ENCODE measurements at places on chromosomes 16 and 17. TPM values are rescaled to one million over a fixed set of nuclear protein-coding genes. Genes with fewer than 3 reads are reported as not detected.

- no peak overlapping the region for H3K4me3 ChIP-seq
- DNase-seq: no peak
- H3K27ac ChIP-seq: no peak overlapping the region
- H3K27me3 ChIP-seq: no peaks in the 10 kb centered on the region
- peaks cover 8% of the 10 kb centered on the region for H3K36me3 ChIP-seq
Observed at GRCh38 chr16:81550432-81550808, 105.8 kb downstream of the CMIP start.

DNA sequence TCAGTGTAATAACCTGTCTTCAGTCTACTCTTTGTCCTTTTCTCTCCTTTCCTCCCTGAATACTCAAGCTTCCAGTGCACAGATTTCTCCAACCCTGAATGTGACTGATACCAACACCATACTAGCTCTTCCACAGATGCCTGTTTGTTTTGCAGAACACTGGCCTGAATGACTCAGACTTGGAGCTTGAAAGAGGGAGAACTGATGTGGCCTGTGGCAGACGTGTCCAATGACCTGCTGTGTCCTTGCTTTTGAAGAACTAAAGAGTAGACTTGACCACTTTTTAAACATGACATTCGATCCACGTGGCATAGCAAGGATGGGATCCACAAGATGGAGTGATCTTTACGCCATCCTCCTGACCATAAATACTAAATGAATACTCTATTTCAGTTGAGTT lies 361.0 kb downstream of the WWOX start:
- H3K27ac ChIP-seq: no peak overlapping the region
- H3K4me1 ChIP-seq: no peaks in the 10 kb centered on the region
- no peak overlapping the region for H3K4me3 ChIP-seq
- H3K27me3 ChIP-seq: no peaks in the 10 kb centered on the region
- no peaks in the 10 kb centered on the region for H3K36me3 ChIP-seq

DNA sequence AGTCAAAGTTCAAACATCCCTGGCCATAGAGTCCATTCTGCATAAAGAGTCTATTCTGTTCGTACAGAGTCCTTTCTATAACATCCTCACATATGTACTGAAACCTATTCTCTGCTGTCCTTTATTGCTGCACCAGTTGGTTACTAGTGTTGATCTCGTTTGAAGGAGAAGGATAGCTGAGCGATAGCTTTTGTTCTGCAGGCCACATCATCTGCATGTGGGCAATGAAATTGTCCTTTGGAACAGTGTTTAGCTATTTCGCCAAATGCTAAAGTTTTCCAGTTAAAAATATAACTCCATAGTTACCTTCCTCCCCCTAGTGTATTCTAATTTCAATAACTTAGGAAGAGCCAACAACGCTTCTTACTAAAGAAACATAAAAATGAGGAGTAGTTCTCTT lies 6.0 kb downstream of the RHOT1 start:
- no peak overlapping the region for H3K27ac ChIP-seq
- no peaks in the 10 kb centered on the region for H3K27me3 ChIP-seq
- H3K4me3 ChIP-seq: no peak overlapping the region
- no peak for DNase-seq

- peak within 1 kb of the TSS; percentile 95 for H3K4me3 ChIP-seq
- peak; percentile 93 for DNase-seq
- no peaks in the 10 kb centered on the region for H3K27me3 ChIP-seq
- H3K27ac ChIP-seq: peak within 1 kb of the TSS; percentile 95
Observed at GRCh38 chr17:78214016-78214705, at the start of gene BIRC5. Gene BIRC5 (plus strand): TSS chr17:78214253. CDS start chr17:78214317, 64 bp downstream.

GRCh38 chr16:68892898-68893297 lies 49.6 kb downstream of the TANGO6 start:
- DNase-seq: no peak
- H3K36me3 ChIP-seq: no peaks in the 10 kb centered on the region
- no peak overlapping the region for H3K4me3 ChIP-seq
- H3K27me3 ChIP-seq: no peaks in the 10 kb centered on the region
- H3K27ac ChIP-seq: no peak overlapping the region
- H3K4me1 ChIP-seq: peaks cover 7% of the 10 kb centered on the region

DNA sequence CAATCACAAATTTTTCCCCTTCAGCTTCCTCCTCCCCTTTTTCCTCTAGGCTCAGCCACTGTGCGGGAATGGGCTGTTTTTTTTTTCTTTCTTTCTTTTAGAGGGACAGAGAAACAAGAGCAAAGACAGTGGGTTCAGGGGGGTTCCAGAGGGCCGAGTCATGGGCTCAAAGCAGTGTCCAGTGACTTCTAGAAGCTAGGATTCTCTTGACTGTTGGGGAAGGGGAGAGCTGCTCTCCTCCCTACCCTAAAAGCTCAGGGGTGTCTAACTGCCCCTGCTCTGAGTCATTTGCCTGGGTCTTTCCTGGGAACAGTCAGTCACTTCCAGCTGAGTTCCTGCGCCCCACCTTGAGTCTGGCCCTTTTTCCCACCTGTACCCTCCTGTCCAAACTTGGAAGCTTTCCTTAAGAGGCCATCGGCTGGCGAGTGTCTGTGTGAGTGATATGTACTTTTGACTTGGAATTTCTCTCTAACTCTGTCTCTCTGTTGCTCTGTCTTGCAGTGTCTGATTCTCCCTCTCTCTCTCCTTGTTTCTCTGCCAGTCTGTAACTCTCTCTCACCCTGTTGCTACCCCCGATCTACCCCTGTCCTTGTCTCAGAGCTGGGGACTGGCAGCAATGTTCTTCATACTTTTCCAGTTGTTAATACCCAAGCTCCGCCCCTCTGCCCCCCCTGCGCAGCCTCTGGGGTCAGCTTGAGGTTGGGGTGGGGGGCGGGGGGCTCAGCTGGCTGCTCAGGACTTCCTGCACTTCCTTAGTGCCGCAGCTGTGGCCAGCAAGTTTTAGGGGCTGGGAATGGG lies 2.4 kb downstream of the THRA start:
- DNase-seq: no peak
- peaks cover 31% of the 10 kb centered on the region for H3K27me3 ChIP-seq
- peaks cover 60% of the 10 kb centered on the region for H3K4me1 ChIP-seq
- H3K27ac ChIP-seq: no peak overlapping the region
- no peak overlapping the region for H3K4me3 ChIP-seq
- peaks cover 4% of the 10 kb centered on the region for H3K36me3 ChIP-seq

DNA sequence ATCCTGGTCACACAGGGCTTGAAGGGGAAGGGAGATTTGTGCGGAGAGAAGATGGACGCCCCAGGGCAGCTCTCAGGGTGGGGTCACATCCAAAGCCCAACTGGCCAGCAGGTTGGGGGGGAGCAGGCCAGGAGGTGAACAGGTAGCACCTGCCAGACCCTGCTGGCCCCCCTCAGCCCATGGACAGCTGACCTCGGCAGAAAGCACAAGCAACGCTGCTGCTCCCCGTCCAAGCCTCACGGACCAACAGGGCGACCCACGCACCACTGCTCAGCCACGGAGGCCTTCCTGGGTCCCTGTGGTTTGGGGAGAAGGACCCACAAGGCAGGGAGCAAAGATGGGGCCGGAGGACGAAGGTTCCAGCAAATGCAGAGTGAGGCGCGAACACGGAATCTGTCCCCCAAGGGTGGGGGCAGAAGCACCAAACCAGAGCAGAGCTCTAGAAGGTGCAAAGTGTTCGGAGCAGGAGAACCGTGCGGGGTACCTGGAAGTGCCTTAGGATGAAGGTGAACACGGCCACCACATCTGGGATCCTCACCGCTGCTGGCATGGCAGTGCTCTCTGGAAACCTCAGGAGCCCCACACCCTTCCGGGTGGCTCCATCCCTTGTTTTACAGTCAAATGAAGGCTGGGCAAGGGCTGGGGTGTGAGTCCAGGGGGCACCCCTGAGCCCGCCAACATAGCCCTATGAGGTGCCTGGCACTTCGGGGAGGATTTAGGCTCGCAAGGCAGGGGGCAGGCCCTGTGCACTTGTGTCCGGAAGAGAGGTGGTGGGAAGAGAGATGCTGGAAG lies 17.9 kb downstream of the CEP295NL start:
- no peak for DNase-seq
- peaks cover 34% of the 10 kb centered on the region for H3K4me1 ChIP-seq
- no peak overlapping the region for H3K4me3 ChIP-seq
- no peak overlapping the region for H3K27ac ChIP-seq
- no peaks in the 10 kb centered on the region for H3K36me3 ChIP-seq

DNA sequence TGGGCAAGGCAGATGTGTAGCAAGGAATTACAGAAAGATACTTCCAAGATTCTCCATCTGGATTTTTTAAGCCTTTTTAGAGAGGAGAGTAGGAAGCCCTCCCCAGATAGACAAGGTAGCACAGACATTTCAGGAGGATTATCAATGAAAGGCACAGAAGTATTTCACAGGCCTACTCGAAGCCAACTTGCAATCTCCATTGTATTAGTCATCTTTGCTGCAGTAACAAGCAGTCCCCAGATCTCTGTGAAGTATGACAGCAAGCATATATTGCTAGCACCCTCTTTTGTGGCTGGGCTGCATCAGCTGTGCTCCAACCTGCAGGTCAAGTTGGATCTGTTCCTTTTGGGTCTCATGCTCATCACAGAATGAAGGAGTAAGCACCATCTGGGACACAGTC lies 101.6 kb downstream of the MAF start:
- H3K27ac ChIP-seq: no peak overlapping the region
- H3K4me1 ChIP-seq: peaks cover 5% of the 10 kb centered on the region
- H3K27me3 ChIP-seq: peaks cover 3% of the 10 kb centered on the region
- H3K4me3 ChIP-seq: no peak overlapping the region
- DNase-seq: no peak

- no peak overlapping the region for H3K27ac ChIP-seq
- peak; percentile 60 for DNase-seq
- H3K27me3 ChIP-seq: no peaks in the 10 kb centered on the region
Observed at GRCh38 chr17:1643293-1643998, 2.1 kb downstream of the SCARF1 start.

- no peaks in the 10 kb centered on the region for H3K27me3 ChIP-seq
- H3K4me3 ChIP-seq: peak overlapping the region; percentile 86
- DNase-seq: no peak
- H3K4me1 ChIP-seq: peaks cover 51% of the 10 kb centered on the region
Observed at GRCh38 chr16:47460359-47460710, 528 bp downstream of the ITFG1 start.

DNA sequence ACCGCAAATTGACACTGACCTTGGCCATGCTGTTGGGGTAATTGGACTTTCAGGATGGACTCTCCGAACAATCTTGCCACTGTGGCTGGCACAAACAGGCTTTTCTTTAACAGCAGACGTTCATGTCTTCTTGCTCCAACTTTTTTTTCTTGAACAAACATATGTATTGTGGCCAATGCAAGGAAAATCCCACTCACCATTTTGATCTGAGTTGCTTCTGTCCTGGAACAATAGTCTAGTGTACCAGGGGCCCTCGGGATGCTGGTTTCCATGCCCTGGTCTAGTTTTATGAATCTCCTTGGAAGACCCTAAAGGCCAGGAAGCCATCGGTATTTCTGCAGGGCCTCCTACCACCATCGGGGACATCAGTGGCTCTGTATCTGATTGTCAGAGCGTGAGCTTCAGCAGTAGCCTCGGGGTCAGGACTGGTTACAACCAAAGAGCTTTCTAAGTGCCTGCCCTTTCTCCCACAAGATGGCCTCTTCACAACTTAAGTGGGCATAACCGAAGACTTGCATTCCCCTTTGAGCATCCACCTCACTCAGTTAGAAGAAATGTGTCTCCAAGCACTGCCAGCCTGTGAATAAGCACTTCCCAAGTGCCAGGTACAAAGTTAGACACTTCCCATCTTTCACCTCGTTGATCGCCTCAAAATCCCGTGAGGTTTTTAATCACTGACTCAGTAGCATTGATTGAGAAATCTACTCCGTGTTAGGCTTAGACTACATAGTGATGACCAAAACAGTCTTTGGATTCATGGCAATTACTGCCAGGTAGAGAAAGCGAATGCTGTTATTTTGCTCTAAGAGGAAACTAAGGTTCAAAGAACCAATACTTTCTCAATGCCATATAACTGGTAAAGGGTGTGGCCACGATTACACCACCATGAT lies 87.0 kb upstream of the TBX2 start:
- no peak for DNase-seq
- no peaks in the 10 kb centered on the region for H3K4me1 ChIP-seq

- no peaks in the 10 kb centered on the region for H3K27me3 ChIP-seq
- no peak overlapping the region for H3K27ac ChIP-seq
- H3K4me3 ChIP-seq: no peak overlapping the region
- no peaks in the 10 kb centered on the region for H3K36me3 ChIP-seq
Observed at GRCh38 chr17:15411384-15412198, 55.8 kb downstream of the CDRT4 start.

DNA sequence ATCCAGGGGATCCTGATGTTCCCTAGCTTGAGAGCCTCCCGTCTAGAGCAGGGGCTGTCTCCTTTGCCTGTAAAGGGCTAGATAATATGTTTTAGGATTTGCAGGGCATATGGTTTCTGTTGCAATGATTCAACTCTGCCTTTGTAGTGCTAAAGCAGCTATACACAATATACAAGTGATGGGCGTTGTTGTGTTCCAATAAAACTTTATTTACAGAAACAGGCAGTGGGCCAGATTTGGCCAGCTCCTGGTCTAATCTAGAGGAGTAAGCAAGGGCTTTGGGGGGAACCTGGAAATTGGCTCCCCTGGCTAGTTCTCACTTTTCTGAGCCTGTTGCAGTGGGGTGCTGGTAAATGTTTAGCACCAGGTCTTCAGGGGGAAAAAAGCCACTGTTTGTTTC lies 13.8 kb downstream of the WWOX start:
- H3K27me3 ChIP-seq: no peaks in the 10 kb centered on the region
- H3K36me3 ChIP-seq: peaks cover 10% of the 10 kb centered on the region
- no peaks in the 10 kb centered on the region for H3K4me1 ChIP-seq
- H3K4me3 ChIP-seq: no peak overlapping the region
- no peak overlapping the region for H3K27ac ChIP-seq
- no peak for DNase-seq

DNA sequence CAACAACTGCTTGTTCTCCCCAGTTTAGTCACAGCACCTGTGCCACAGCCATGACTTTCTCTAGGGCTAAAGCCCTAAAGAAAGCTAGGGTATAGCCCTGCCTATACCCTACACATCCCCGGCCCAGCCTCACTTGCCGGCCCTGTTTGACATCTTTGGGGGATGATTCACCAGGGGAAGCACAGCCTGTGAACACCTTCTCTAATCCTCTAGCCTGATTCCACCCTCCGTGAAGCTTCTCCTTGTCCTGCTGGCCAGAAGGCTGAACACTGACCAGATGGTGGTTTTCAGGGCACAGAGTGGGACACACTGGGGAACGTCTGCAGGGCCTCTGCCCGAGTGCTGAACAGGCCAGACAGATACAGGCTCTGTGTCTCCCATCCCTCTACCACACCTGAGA lies 6.0 kb downstream of the CLEC16A start:
- H3K27ac ChIP-seq: no peak overlapping the region
- H3K4me1 ChIP-seq: peaks cover 74% of the 10 kb centered on the region
- peaks cover 2% of the 10 kb centered on the region for H3K36me3 ChIP-seq
- DNase-seq: no peak

GRCh38 chr16:5504064-5504781 lies 406.6 kb upstream of the EEF2KMT start:
- H3K4me1 ChIP-seq: no peaks in the 10 kb centered on the region
- H3K27me3 ChIP-seq: no peaks in the 10 kb centered on the region
- DNase-seq: no peak
- H3K36me3 ChIP-seq: no peaks in the 10 kb centered on the region
- no peak overlapping the region for H3K4me3 ChIP-seq

Gene GPR142
- not detected for total RNA-seq

Gene MT1M
- not detected for total RNA-seq

Gene KRTAP4-1
- not detected for total RNA-seq

Gene IL34
- total RNA-seq: not detected

Gene SCNN1G
- total RNA-seq: not detected

Gene CISD3
- total RNA-seq: 45.7 TPM
